ENCODE measurements at places on chromosomes 1 and 21.

- no peak for DNase-seq
Measured at GRCh38 chr1:12094180-12094579, 31.1 kb downstream of the TNFRSF8 start.

- no peak for DNase-seq
Measured at GRCh38 chr1:42741706-42742105, 1.7 kb upstream of the CLDN19 start.

DNA sequence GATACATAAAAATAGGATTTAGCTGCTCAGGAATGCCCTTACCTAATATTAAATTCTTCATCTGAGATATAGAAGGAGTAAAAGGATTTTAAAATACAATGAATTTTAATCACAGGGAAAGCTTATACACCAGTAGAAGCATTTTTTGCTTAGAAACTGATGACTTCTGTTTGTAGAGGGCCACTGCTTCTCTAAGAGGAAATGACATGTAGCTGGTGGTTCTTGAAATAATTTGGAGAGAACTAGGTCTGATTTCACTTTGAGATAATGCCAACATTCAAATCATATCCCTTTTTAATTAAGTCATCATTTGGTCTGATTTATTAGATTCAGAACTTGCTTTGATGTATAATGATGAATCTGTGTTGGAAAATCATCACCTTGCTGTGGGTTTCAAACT is 166.6 kb upstream of the SGIP1 start:
- DNase-seq: no peak

DNA sequence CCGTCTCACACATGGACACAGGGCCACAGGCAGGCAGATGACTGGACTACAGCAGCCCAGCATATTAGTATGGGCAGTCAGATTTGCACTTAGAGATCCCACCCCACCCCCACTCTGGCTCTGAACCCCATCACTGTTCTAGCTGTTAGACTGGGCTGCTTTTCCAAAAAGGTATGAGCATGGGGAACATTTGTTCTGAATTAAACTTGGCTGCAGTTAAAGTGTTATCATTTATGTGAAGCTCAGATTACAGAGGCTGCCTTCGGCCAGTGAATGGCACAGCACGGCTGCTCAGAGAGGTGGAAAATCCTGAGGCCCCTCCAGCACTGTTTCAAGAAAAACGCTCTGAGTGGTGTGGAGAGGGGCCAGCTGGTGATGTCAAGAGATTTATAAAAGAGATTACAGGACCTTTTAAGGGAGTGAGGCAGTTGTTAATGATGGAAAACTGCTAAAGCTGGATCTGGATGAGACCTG is 6.9 kb upstream of the NOS1AP start:
- no peak for DNase-seq

Data from CD4-positive, CD25-positive, alpha-beta regulatory T cell (primary cell).